ENCODE measurements at places on chromosomes 7 and 10.

- H3K36me3 ChIP-seq, result no peaks in the 10 kb centered on the region
- no peaks in the 10 kb centered on the region for H3K4me1 ChIP-seq
- no peak for DNase-seq
- no peak overlapping the region for H3K27ac ChIP-seq
- H3K27me3 ChIP-seq, result no peaks in the 10 kb centered on the region
- no peak overlapping the region for H3K4me3 ChIP-seq
These were observed 194.4 kb downstream of the RELN start for GRCh38 chr7:103795107-103795506.

DNA sequence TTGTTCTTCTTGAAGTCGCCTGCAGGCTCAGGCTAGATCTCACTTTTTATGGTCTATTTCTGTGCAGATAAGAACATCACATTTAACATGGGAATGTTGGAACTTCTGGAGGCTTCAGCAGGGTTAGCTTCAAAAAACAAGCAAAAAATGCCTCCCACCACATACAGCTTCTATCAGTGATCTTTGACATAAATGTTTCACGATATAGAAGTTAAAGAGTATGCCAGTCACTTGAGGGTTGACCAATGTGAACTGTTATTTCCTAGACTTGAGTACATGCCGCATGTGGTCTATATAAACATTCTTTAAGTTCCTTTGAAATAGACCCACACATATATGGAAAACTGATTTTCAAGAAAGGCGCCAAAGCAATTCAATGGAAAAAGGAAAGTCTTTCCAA lies 219.2 kb upstream of the KLF14 start:
- H3K27me3 ChIP-seq, result no peaks in the 10 kb centered on the region
- DNase-seq, result no peak
- peaks cover 54% of the 10 kb centered on the region for H3K36me3 ChIP-seq
- H3K4me3 ChIP-seq, result no peak overlapping the region
- H3K27ac ChIP-seq, result no peak overlapping the region

DNA sequence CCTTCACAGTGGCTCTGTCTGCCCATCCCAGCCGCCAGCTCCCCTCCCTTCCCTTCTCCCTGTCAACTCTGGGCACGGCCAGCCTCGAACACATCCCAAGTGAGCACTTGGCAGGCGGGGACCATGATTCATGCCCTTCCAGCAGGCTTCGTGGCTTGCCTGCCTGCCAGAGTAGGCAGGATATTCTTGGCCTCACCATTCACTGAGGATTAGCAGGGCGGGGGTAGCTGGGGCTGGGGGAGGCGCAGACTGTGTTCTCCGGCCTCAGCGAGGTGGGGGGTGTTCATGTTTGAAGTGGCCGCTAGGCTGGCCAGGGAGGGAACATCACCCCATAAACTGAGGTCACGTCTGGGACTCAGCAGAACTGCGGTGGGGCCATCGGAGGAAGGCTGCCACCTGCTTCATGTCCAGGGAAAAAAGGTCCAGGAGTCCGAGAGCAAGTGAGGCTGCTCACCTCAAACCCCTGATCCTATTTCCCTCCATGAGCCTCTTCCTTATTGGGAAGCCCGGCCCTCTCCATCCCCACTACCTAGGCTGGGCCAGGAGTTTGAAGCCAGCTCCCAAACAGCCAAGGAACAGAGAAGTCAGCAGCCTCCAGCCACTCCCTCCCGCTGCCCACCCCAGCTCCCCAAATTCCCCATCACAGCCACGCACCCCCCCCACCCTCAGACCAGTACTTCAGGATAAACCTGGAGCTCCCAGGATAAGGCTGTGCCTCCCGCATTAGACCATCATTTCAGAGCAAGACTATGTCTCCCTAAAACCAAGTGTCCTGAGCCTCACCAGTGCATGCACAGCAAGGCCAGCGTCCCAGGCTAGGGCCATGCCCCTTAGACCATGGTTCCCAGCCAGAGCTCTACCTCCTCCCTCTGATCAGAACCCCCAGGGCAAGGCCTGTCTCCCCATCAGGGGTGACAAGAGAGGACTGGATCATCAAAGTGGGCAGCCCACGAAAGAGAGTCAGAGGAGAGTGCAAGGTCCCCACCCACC lies 42.8 kb upstream of the RABGEF1 start:
- H3K4me1 ChIP-seq, result no peaks in the 10 kb centered on the region
- no peaks in the 10 kb centered on the region for H3K27me3 ChIP-seq
- H3K36me3 ChIP-seq, result no peaks in the 10 kb centered on the region

DNA sequence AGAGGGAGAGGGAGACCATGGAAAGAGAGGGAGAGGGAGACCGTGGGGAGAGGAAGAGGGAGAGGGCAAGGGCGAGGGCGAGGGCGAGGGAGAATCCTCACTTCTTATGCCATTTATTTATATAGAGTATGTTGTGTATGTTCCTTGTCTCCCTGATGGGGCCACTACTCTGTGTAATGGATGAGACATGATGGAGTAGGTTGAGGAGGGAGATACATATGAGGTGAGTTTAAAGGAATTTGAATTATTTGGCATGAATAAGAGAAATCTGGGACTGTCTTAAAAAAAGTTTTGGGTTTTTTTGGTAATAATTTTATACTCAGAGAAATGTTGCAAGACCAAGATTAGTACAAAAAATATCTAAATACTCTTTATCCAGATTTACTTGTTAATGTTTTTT lies 20.1 kb downstream of the CCSER2 start:
- DNase-seq, result no peak
- H3K4me1 ChIP-seq, result peaks cover 46% of the 10 kb centered on the region
- no peaks in the 10 kb centered on the region for H3K27me3 ChIP-seq
- peak overlapping the region; percentile 34 for H3K27ac ChIP-seq
- peaks cover 4% of the 10 kb centered on the region for H3K36me3 ChIP-seq
- H3K4me3 ChIP-seq, result no peak overlapping the region

GRCh38 chr7:75985518-75986146 lies 8.8 kb downstream of the TMEM120A start:
- no peak for DNase-seq
- H3K36me3 ChIP-seq, result no peaks in the 10 kb centered on the region
- no peak overlapping the region for H3K4me3 ChIP-seq
- no peaks in the 10 kb centered on the region for H3K27me3 ChIP-seq
- H3K4me1 ChIP-seq, result peaks cover 26% of the 10 kb centered on the region

DNA sequence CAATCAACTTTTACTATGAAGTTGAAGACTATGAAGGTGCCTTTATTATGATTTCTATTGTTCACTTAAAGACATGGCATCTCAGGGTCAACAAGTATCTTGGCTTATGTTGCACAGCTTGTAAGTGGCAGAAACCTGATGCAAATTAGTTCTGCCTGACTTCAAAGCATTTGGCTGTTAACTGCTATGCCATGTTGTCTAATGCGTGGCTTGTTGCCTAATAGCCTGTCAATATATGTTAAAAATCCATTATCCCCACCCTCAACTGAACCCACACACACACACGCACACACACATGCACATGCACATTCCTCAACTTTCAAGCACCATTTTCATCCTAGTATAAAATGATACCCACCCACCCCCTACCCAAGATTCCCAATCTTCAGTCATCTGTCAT lies 217.1 kb downstream of the NRG3 start:
- no peaks in the 10 kb centered on the region for H3K4me1 ChIP-seq
- H3K27ac ChIP-seq, result no peak overlapping the region
- peaks cover 4% of the 10 kb centered on the region for H3K36me3 ChIP-seq
- no peak for DNase-seq
- no peak overlapping the region for H3K4me3 ChIP-seq
- no peaks in the 10 kb centered on the region for H3K27me3 ChIP-seq

DNA sequence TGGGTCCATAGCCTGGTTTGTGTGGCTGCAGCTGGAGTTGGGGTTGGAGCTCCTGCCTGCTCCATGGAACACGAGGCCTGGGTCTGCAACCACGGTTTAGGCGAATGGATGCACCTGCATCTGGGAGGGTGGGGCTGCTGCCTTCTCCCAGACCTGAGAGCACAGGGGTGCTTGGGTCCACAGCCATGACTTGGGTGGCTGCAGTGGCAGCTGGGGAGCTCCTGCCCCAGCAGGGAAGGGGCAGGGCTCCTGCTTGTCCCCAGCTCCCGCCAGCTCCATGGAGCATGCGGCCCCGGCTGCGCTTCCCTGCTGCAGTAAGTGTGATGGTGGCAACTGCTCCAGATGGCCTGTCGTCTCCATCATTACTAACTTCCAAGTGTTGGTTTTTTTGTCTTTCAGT lies 571.1 kb upstream of the LRRN3 start:
- H3K27ac ChIP-seq, result no peak overlapping the region
- no peaks in the 10 kb centered on the region for H3K4me1 ChIP-seq
- no peak overlapping the region for H3K4me3 ChIP-seq
- H3K36me3 ChIP-seq, result peaks cover 4% of the 10 kb centered on the region

DNA sequence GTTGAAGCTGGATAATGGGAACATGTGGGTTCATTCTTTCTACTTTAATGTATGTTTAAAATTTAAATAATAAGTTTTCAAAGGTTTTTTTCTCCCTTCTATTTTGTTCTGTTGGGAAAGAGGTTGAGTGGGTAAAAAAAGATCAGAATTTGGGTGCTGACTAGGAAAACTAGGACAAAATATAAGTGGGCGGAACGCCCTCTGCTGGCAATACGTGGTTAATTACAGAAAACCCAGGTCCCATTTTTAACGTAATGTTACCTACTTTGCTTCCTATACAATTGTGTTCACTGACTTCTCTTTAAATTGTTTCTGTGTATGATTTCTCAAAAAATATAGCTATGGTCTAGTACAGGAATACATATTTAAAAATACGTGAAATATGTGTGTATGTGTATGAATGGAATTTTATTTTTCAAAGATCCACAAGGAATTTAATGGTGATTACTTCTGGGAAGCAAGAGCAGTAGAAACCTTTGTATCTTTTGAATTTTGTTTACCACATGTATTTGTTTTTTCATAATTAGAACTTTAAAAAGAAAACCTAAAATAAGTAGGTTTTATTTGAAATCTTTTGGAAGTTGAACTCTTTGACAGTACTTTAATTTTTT lies 8.7 kb downstream of the ECD start:
- H3K4me1 ChIP-seq, result peaks cover 24% of the 10 kb centered on the region
- DNase-seq, result no peak
- peaks cover 22% of the 10 kb centered on the region for H3K36me3 ChIP-seq
- H3K27me3 ChIP-seq, result no peaks in the 10 kb centered on the region
- H3K4me3 ChIP-seq, result no peak overlapping the region
- no peak overlapping the region for H3K27ac ChIP-seq

DNA sequence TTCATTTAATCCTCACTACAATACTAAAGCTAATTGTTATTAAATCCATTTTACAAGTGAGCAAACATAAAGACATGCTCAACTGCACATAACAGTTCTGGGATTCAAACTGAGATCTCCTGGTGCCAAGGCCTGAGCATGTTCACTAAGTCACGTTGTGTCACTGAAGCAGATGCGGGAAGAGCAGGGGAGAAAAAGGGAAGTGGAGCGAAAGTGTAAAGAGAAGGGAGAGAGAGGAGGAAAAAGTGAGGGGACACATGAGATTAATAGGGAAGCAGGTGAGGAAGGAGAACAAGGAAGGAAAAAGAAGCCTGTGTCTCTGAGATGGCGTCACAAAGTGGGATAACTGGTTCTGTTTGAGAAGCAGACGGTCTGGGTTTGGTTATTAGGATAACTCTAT lies 38.9 kb upstream of the KAT6B start:
- H3K4me1 ChIP-seq, result no peaks in the 10 kb centered on the region
- DNase-seq, result no peak
- H3K4me3 ChIP-seq, result no peak overlapping the region
- no peaks in the 10 kb centered on the region for H3K27me3 ChIP-seq

DNA sequence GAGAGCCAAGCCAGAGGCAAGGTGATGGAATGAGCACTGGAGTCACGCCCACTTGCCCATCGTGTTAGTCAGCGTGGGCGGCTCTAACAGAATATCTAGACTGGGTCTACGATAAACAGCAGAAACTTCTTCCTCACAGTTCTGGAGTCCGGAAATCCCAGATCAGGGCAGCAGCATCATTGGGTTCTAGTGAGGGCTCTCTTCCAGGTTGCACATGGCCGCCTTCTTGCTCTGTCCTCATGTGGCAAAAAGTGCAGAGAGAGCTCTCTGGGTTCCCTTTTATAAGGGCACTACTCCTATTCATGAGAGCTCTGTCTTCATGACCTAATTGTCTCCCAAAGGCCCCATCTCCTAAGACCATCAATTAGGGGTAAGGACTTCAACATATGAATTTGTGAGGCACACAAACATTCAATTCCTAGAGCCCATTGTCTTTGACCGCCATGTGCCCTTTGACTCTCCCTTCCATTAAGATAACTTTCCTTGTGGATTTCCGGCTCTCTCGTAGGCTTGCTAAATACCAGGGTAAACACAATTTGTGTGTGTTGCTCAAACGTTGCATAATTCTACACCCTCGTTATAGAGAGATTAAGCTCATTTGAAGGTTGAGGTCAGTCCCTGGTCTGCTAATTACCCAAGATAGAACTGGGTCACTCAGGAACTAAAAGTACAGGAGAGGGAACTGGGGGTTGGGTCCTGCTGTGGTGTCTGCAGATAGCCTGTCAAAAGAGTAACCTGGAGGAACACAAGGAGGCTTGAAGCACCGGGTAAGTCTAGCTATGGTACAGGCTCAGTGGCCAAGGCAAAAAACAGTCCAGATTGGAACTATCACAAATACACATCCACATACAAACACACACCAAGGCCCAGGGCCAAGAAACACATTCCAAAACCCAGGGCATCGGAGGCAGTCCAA lies 28.7 kb upstream of the USP6NL start:
- H3K27me3 ChIP-seq, result peaks cover 36% of the 10 kb centered on the region
- no peaks in the 10 kb centered on the region for H3K4me1 ChIP-seq
- no peak overlapping the region for H3K27ac ChIP-seq
- no peak overlapping the region for H3K4me3 ChIP-seq
- DNase-seq, result no peak
- peaks cover 9% of the 10 kb centered on the region for H3K36me3 ChIP-seq

DNA sequence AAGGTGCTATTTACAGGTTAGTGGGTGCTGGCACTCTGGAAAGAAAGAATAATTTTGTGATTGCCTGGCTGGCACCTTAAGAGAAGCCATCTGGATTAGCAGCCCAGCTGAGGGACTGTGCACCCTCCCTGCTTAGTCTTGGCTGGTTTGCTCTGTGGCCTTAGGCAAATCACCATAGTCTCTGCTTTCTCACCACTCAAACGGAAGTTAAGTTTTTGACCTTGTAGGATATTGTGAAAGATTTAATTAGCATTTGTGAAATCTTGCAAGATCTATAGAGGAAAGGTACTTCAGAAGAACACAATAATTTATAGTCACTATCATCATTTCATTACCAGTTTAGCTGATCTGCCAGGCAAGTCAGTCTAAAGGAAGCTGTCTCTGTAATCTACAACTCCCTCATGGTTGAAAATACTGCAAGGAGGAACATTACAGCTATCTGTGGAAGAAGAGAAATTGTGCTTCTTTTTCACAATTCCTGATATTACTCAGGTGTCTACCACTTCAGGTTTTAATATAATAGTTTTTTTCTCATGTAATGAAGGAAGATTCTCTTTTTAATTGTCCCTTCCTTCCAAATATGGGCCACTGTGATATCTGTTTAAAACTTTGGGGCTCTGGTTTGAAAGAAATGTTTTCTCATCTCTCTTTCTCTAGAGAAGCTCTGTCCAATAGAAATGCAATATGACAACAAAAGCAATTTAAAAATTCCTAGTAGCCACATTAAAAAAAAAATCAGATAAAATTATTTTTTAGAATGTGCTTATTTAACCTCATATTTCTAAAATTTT lies 219.6 kb downstream of the PTEN start:
- DNase-seq, result no peak
- H3K4me1 ChIP-seq, result peaks cover 25% of the 10 kb centered on the region
- peak overlapping the region; percentile 24 for H3K27ac ChIP-seq
- H3K36me3 ChIP-seq, result no peaks in the 10 kb centered on the region
- peaks cover 31% of the 10 kb centered on the region for H3K27me3 ChIP-seq
